NCI-H1092 (cell line): ENCODE measurements at places on chromosomes 2 and 18.

GRCh38 chr18:77057006-77057395, 75.6 kb downstream of the MBP start:
- peak; percentile 34 for DNase-seq

DNA sequence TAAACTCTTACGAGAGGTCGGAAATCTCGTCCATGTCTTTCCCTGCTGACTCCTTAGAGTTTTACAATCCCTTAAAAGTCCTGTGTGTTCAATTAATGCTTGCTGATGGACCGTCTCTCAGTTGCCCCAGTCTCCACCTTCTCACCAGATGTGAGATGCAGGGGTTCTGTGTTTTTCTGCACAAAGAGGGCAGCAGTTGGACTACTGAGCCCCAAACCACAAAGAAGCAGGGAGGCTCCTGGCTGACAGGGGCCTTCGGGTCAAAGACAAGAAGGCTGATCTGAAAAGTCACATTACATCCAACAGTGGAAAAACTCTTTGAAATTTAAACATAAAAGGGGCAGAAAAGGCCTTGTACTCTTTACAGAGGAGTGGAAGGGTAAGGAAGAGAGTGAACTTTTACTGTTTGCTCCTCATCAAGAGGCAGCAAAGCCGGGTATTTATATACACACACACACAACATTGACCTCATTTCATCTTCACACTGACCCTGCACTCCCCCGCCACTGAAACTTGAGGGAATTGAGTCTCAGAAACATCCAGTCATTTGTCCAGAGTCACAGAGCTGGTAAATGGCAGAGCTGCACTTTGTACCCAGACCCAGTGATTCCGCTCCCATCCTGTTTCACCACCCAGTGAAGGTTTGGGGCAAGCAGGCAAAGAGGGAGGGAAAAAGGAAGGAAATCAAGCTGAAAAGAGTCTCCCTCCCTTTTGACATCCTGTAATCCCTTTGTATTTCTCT, 23.7 kb downstream of the MRPL33 start:
- DNase-seq: no peak

DNA sequence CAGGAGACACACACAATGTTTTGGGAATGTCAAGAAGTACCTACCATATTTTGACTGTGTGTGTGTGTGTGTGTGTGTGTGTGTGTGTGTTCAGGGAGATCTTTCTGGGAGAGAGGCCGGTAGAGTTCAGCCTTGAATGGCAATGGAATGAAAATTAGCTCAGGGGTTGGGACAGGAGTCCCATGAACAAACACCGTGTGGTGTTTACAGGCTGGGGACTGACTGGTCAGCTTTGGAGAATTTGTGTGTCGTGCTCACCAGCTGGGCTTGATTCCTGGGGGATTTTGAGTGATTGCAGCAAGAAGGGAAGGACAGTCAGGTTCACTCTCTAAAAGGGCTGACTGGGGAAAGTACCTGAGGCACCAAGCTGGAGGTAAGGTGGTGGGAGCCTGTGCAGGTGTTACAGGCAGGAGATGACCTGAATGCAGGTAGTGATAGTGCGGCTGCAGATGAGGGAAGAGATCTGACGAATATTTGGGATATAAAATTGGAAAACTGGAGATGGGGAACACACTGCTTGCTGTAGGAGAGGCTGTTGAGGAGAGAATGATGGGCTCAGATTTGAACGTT, 2.5 kb upstream of the ADNP2 start:
- DNase-seq: no peak

GRCh38 chr2:227657199-227657845, 9.3 kb upstream of the SCYGR5 start:
- no peak for DNase-seq

GRCh38 chr18:31049189-31049588, 6.6 kb upstream of the DSC3 start:
- no peak for DNase-seq

GRCh38 chr2:64213532-64214275, 69.5 kb upstream of the PELI1 start:
- DNase-seq: no peak

GRCh38 chr2:136407117-136407951, 289.4 kb upstream of the CXCR4 start:
- DNase-seq: no peak

DNA sequence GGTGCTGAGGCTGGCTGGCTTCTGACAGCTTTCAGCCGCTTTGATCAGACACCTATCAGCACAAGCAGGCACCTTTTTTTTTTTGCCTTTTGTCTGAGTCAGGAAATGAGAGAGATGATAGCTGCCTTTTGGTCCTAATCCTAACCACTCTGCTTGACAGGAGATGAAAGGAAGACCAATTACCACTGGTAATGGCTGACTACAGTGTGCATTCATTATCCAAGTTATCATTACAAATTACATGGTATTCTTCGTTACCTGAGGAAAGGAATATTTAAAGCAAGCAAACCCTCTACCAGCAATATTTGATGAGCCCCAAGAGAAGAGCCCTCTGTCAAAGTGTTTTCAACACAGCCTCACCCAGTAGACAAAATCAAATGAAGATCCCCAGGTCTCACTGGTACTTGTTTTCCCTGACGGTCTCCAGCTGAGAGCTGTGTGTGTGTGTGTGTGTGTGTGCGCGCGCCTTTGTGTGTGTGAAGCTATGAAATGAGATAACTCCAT, 925.7 kb downstream of the DCDC2C start:
- DNase-seq: peak; percentile 64

- no peak for DNase-seq
Measured at GRCh38 chr2:201194097-201194496, 11.2 kb downstream of the CASP10 start.

DNA sequence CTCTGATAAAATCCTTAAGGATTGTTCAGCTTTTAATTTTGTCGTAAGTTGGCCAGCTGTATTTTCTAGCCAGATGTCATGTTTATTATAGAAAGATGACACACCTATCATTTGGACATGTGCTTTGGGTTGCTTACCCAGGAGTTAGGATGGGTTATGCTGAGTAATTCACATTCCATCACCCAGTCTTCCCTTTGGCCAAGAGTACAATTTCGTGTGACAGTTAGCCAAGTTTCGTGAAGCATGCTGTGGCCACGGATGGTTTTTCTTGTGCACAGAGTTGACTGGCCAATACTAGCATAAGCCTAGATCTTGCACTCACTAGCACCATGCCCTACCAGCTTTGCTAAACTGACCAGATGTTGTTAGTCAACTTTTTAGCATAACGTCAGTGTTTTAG, 5.8 kb downstream of the MAPRE3 start:
- no peak for DNase-seq

GRCh38 chr18:73893880-73894279, 253.8 kb downstream of the FBXO15 start:
- DNase-seq: no peak

- DNase-seq: no peak
Measured at GRCh38 chr18:9221661-9222060, 85.1 kb downstream of the ANKRD12 start.

- DNase-seq: no peak
Measured at GRCh38 chr2:82539280-82539621, 1919.8 kb downstream of the SUCLG1 start.

GRCh38 chr2:106147665-106148064, 46.4 kb downstream of the UXS1 start:
- DNase-seq: no peak

- no peak for DNase-seq
Measured at GRCh38 chr2:152243761-152244640, 68.4 kb upstream of the STAM2 start.

DNA sequence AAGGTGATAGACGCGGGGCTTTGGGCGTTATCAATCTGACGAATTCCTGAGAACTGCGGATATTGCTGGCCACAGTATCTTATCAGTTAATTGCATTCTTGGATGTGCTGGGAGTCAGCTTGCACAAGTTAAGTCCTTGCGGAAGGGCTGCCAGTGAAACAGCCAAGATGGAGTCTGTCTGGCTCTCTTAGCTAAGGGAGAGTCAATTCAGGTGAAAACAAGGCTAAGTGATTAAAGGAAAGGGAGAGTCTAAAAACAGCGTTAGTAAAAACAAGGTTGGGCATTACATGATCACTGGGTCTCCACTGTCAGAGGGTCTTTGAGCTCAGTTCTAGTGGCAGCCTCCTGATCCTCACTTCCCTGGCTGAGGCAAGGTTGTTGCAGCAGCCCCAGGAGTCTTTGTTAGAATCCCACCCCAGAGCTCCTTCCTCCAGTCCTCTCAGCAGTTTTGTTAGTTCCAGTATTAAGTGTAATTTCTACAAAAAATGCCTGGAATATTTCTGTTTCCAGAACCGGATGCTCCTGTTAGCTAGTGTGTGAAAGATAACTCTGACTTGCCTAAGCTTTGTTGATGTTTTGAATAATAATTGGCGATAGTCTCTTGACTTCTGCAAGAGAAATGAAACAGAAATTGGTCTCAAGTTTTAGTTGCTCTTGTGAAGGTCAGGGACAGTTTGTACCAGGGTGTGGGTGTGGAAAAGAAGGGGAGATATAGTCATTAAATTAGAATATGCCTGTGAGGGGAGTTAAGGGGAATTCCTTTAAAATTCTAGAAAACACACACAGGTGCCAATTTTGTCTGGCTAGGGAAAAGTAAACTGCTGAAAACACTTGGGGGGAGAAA, 10.6 kb downstream of the CFLAR start:
- no peak for DNase-seq

GRCh38 chr2:149225446-149225845, 104.9 kb upstream of the LYPD6 start:
- DNase-seq: peak; percentile 44

DNA sequence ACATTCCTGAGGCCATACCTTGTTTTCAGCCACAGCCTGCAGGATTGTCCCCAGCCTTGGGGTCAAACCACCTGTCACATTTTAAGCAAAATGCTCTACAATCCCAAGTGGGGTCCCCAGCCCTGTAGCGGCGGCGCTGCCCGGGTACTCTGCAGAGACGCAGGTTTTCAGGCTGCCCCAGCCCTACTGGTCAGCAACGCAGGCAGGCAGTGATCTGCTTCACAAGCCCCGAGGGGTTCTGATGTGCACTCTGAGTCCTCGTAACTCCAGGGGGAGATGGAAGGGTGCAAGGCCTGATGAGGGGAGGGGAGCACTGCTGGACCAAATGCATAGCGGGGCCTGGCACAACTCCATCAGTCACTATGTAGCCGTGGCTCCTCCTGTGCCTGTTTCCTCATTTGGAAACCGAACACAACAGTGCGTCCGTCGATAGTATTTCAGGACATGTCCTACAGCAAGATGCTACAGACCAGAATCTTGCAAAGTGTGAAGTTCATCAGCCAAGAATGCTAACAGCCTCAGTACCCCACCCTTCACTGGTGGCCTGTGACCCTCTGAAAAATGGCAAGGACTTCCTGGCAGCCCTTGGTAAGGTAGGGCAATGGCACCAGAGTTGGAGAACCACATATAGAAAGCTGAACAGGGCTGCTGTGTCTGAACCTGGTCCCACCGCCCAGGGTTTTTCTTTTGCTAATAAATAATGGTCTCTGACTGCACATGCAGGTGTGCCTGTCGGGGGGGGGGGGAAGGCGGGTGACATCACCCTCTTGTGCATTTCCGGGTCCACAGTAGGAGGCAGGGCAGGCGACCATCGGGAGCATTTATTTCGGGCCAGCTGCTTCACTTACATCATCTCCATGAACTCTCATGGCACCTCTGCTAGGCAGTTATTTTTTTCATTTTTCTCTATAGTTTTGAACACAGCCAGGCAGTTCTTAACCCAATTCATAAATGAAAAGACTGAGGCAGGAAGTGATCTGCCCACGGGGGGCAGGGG, 50.6 kb upstream of the TFCP2L1 start:
- DNase-seq: no peak

DNA sequence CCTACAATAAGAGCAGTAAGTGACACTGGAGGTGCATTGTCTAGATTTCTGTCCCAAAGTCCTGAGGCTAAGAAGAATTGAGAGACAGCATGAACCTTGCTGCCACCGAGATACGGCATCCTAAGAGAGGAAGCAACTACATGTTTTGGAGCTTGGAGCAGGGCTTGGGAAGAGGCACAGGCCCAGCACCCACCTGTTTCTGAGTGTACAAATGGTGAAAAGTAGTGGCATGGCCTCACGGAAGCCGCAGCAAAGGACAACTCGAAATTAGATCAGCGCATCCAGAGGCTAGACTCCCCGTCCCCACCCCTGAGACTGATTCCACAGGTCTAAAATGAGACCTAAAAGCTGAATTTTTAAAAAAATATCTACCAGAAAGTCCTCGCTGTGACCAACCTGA, 127.5 kb downstream of the PTGR3 start:
- DNase-seq: no peak

GRCh38 chr2:219174146-219174545, 2.6 kb downstream of the CNPPD1 start:
- DNase-seq: no peak

- no peak for DNase-seq
Measured at GRCh38 chr2:47075361-47076125, 79.6 kb downstream of the STPG4 start.

GRCh38 chr2:239313776-239314175, 87.0 kb downstream of the HDAC4 start:
- DNase-seq: no peak

- DNase-seq: no peak
Measured at GRCh38 chr2:108418416-108418815, 30.6 kb upstream of the GCC2 start.

DNA sequence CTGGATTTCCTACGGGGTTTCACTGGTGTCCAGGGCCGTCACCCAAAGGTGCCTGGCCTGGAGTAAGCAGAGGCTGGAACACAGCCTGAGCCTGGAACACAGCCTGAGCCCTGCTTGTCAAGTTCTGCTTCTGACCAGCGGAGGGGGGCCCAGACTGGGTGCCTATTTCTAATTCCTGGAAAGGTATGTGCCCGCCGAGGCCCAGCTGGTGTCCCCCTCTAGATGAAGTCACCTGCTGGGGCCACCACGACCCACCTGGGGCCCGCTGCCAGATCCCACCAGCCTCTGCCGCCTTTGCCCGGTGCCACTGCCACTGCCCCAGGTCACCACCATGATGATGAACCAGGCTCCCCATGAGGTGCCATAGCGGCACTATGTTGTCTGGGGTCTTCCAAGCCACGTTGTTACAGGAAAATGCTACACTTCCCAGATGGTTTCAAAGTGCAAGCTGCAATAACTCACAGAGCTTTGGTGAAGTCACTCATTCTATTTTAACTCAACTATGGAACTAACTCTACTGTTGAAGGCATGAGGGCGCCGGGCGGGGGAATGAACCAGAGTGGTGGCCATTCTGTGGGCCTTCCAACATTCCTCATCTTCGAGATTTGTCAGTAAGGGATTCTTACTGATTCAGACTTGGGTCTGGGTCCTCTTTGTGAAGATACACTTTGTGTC, 40.9 kb upstream of the LAPTM4A start:
- no peak for DNase-seq

DNA sequence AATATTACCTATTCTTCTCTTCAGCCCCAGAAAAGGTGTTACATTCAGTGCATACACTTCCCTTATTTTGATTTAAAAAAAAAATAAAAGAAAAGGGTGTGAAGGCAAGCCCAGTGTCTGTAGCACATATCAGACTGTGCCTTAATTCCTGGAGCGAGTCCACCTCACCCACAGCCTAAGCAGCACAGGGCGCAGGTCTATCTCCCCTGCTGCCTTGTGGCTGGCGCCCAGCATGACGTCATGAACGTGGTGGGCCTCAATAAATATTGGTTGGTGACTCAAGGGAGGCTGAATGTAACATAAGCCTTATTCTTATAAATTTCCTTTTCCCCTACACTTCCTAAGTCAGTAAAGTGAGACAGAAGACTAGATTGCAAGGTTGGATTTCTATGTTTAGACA, 26.4 kb downstream of the ST3GAL5 start:
- DNase-seq: no peak
